ENCODE measurements at places on chromosomes 3 and 15.

- no peak for DNase-seq
Observed at GRCh38 chr3:20462723-20463122, 276.7 kb upstream of the SGO1 start.

DNA sequence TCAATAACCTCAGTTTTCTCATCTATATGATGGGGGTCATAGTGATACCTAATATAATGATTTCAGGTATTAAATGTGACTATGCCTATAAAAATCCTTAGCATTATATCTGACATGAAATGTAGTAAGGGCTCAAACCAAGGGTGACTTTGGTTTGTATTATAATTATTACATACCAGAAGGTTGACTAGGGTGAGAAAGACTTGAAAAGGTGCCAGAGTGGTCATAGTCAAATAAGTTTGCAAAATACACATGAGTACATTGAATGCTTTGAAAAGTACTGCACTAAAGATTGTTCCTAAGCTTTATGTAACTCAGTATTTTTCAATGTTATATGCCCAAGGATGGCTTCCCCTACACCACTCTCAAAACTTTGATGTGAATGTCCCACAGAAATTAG is 297.2 kb downstream of the ARPP21 start:
- no peak for DNase-seq

DNA sequence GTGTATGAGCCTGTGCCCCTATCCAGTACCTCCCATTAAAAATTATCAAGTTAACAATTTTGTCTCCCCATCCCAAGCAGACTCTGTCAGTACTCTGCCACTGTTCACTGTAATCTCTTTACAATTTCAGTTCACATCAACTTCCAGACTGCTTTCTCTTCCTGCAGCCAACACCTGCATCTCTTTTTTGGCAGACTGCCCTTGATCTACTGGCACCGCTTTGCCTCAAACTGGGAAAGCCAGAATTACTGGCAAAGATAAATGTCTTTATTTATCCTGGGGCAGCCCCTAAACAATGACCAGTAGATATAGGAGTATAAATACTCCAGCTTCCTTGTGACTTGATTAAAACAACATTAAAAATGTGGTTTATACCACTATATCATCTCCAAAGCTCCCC is 494.1 kb downstream of the ZNF385D start:
- DNase-seq, result no peak

GRCh38 chr15:48479751-48480150 is 148.5 kb downstream of the DUT start:
- no peak for DNase-seq

- no peak for DNase-seq
Observed at GRCh38 chr3:128273109-128273840, 120.0 kb downstream of the EEFSEC start.

- no peak for DNase-seq
Observed at GRCh38 chr3:38985981-38986380, 65.8 kb downstream of the SCN11A start.

- no peak for DNase-seq
Observed at GRCh38 chr15:100049936-100050876, 291.6 kb downstream of the ADAMTS17 start.

DNA sequence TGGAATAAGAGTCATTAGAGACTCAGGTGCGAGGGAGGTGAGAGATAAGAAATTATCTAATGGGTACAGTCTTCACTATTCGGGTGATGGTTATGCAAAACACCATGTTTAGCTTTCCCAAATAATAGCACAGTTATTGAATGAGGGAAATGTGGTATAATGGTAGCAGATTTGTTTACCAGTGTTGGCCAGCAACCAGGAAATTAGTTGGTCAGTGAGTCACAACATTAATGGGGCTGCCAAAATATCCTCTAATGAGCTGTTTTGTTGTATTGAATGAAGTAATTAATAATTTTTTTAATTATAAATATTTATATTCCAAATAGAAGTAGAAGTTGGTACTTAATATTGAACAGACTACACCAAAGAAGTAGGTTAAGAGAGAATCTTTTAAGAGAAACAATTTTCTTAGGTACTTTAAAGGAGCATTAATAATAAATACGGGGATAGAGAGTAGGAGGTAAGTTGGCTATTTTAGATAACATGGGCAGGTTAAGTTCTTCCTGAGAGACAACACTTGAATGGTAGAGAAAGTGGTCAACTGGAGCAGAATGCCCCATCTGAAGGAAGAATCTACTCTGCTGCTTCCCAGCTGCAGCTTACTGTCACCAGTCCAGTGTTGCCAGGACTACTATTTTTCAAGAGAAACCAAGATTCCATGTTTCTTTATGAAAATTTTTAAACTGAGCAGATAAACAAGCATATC is 218.8 kb downstream of the UBE2E2 start:
- DNase-seq, result no peak

GRCh38 chr3:127822041-127822681 is at the start of gene MGLL:
Gene MGLL (minus strand): TSS chr3:127822515. CDS start chr3:127822318, 197 bp downstream.
- no peak for DNase-seq

GRCh38 chr15:32849769-32850668 is 132.2 kb downstream of the GREM1 start:
- DNase-seq, result no peak
